Pancreas (tissue), 10 donors: ENCODE measurements at places on chromosomes 6 and 20. TPM values are rescaled to one million over a fixed set of nuclear protein-coding genes. Genes with fewer than 3 reads are reported as not detected.

TFB1M gene
- 11.6 TPM for total RNA-seq

SNRNP48 gene
- total RNA-seq, result 3.7 TPM

ZBP1 gene
- total RNA-seq, result 0.90 TPM

BMP6 gene
- total RNA-seq, result 0.35 TPM

SLPI gene
- 36.2 TPM for total RNA-seq

ZFP57 gene
- 0.09 TPM for total RNA-seq

FOXO3 gene
- total RNA-seq, result 61.2 TPM

ADGRG6 gene
- 5.7 TPM for total RNA-seq

C20orf204 gene
- total RNA-seq, result 0.78 TPM

PAX1 gene
- total RNA-seq, result not detected

LINC00237 gene
- total RNA-seq, result not detected

TBP gene
- 7.0 TPM for total RNA-seq

NNAT gene
- total RNA-seq, result not detected

HLA-DRB5 gene
- total RNA-seq, result 42.9 TPM

TRAPPC3L gene
- not detected for total RNA-seq

MAP7 gene
- total RNA-seq, result 25.3 TPM

ADAM33 gene
- total RNA-seq, result 2.6 TPM

ETV7 gene
- 0.16 TPM for total RNA-seq

ADGRF5 gene
- 2.8 TPM for total RNA-seq
